Effector CD8-positive, alpha-beta T cell (primary cell): ENCODE measurements at places on chromosomes 2 and 18.

DNA sequence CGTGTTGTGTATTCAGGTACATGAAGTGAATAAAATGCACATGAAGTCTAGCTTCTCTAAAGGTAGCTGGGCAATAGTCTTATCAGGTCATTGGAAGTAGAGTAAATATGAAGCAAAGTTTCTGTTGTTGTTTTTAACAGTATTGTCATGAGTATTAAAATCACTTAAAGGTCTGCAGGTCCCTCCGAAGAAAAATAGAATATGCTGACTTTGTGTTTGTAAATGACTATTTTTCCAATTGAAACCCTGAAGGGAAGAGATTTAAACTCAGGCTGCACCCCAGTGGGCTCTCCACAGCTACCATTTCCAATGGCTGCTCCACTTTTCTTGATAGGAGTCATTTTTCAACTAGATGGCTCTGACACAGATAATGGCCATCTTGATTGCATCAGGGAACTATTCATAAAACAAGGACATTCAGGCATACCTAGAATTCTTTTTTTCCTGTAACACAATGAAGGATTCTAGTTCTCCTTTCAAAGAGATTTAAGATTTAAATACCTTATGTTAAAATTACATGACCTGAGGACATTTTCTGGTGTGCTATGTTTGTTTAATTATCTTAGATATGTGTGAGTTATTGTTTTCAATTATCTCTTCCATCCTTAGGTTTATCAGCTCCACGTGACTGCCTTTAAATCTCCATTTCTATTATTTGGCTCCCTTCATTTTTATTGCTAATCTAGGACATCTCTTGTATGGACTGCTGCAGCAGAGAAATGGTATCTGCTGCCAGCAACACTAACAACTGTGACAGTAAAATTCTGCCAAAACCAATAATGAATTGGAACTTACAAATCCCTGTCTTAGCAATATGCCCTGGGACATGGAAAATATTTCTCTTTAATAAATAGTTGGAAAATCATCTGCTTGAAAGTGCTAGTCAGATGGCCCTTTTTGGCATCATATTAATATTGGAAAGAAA is 149.2 kb upstream of the NOSTRIN start:
- DNase-seq, result no peak

GRCh38 chr18:35982409-35983114 is 10.1 kb downstream of the RMP24 start:
- DNase-seq, result no peak

DNA sequence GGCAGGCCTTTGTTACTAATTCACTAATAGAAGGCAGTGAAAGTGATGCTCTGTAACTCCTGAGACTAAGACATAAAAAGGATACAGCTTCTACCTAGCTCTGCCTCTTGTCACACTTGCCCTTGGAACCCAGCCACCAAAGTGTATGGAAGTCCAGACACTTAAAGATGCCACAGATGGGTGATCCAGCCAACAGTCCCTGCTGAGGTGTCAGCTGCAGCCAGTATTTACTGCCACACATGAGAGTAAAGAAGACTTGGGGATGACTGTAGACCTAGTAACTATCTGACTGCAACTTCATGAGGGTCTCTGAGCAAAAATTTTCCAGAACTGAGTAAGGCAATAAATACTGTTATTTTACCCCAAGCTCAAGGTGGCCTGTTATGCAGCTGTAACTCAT is 8.8 kb downstream of the IMMT start:
- DNase-seq, result no peak

DNA sequence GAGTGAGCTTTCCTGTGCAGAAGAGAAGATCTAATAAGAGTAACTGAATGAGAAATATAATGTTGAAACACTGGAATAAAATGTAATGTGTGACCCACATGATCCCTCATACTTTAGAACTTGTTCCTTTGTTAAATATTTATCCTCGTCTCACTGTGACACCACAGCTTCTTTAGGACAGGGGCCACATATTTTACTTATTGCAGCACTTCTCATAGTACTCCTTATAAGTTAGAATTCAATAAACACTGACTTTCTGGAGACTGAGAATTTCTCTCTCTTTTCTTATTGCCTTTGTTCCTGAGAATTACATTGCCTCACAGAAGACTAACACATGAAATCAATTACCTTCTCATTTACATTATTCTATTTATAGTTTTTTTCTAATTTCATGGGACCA is 1234.6 kb upstream of the CHAC2 start:
- DNase-seq, result no peak

DNA sequence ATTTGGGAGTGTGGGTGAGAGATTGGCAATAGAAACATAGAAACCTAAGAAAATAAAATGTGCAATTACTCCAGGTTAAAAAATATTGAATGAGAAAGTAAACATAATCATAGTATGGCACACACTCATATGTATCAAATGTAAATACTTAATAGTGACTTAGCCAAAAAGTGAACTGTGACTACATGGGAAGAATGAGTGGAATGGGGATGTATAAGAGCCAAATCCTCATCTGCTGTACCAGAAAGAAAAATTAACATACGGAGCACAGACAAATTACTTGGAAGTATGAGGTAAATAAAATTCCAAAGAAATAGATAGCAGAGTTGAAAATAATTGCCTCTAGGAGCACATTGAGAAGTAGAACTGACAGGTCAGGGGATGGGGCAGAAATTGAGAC is 4.0 kb downstream of the FLACC1 start:
- no peak for DNase-seq

GRCh38 chr2:8152392-8153257 is 529.2 kb upstream of the ID2 start:
- DNase-seq, result no peak

- no peak for DNase-seq
Measured at GRCh38 chr2:31729442-31730092, 148.8 kb upstream of the SRD5A2 start.

DNA sequence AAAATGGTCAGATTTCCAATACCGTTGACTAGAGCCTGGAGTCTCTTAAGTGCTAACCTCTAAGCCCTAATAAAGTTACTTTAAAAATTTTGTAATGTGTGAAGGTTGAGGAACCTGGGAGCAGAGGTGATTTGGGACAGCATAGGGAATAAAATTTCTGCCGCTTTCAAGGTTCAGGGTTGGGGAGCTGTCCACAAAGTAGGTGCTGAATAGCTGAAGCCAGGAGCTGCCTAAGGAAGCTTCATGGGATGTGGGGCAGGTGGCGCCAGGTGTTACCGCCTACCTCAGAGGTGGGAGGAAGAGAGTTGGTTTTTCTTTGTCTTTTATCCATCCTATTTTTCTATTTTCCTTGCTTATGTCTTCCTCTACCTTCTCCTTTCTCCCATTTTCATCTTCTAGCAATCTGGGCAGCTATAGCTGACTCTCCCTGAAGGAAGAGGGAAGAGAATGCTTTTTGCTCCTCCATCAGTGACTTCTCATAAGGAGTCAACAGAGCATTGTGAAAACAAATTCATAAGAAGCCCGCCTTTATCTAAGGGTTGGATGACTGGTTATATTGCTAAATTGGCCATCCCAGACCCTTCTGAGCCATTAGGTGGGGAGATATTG is 178.7 kb downstream of the CLIP4 start:
- no peak for DNase-seq

DNA sequence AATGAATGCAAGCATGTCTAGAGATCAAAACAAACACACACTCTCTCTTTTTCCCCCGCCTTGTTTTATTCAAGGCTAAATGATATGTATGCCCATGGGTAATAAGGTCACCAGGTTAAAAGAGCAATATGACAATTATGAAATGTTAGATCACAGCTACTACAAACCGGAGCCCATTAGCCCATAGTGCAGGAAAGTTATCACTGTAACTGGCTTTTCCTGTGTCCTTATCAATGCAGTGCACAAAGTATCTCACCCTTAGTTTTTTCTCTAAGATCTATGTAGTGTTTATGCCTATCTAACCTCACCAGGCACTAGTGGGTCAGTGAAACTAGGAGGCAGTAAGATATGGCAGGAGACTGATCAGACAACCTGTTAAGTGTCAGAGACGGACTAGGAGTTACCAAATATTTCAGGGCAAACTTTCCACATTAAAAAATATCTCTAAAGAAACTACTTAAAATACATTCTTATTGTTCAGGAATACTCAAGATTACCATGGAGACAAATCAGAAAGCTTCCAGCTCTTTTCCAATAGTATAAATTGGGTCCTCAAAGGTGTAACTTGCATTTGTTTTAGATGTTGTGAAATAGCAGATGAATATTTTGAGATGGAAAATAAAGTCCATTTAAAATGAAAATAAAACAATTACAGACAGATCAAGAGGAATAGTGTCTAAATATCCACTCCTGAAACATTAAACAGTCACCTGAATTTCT is 282.2 kb downstream of the EXOC6B start:
- DNase-seq, result no peak

GRCh38 chr2:65075176-65075575 is 19.0 kb downstream of the CEP68 start:
- DNase-seq, result no peak

DNA sequence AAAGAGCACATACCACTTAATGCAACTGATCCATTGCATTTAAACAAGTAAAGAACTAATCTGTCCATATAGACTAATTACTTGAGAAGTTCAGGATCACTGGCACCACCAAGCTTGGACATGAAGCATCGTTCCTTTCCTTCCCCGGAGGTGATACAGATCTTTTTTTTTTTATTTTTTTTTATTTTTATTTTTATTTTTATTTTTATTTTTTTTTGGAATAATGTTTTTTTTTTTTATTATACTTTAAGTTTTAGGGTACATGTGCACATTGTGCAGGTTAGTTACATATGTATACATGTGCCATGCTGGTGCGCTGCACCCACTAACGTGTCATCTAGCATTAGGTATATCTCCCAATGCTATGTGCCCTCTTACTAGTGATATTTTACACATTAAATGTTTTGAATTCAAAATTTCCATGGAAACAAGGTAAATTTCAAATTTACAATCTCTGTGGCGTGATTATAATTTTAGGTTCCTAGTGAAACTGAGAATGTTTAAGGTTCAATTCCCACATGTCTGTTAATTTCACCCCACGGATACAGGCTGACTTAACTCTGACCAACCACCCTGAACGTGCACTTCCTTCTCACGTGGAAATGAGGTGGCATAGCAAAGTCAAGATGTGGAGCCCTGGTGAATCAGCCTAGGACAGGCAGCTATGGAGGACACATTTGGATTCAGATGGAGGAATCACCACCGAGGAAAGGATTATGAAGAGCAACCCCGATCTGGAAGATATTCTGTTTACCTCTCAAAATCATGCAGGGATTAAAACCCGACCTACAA is 101.6 kb upstream of the THOC1 start:
- no peak for DNase-seq

DNA sequence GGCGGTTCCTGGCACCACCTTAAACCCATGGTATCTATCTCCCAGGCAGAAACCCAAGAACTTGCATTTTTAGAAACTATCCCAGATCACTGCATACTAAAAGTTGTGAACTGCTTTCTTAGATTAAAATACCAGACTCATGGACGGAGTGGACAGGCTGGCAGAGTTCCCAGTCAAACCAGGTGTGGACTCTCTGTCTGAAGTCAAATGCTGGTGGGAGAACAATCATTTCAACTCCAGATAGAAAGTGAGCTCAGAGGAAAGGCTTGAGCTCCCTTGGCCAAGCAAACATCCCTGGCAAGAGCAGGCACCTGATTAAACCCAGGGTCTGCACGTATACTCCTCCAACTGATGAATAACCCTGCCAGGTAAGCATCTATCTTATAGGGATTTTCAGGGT is 19.5 kb downstream of the NXPH2 start:
- DNase-seq, result no peak

DNA sequence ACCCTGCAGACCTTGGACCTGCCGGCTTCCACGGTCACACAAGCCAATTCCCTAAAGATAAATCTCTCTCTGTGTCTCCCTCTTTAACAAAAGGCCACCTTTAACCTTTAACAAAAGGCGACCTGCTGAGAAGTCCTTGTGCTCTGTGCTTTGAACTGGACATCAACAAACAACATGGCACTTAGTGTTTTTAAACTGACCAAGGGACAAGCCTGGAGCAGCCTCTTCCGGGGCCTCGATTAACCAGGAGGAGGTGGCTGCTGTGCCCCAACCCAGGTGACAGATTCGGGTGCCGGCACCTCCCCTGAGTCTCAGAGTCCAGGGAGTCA is 135.3 kb downstream of the RTP5 start:
- no peak for DNase-seq

DNA sequence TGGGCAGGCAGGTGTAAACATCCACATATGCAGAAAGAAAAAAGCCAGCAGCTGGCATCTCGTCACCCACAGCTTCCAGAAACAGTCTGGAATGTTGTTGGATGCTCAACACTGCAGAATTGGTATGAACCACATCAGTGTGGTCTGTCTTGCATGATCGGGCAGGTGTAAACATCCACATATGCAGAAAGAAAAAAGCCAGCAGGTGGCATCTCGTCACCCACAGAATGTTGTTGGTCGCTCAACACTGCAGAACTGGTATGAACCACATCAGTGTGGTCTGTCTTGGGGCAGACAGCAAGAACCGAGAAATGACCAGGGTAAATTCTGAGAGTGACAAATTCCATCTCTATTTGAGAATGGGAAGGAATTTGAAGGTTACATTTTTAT is 39.6 kb downstream of the DOCK10 start:
- DNase-seq, result no peak

GRCh38 chr2:209976698-209977385 is 25.6 kb upstream of the RPE start:
- DNase-seq, result no peak

DNA sequence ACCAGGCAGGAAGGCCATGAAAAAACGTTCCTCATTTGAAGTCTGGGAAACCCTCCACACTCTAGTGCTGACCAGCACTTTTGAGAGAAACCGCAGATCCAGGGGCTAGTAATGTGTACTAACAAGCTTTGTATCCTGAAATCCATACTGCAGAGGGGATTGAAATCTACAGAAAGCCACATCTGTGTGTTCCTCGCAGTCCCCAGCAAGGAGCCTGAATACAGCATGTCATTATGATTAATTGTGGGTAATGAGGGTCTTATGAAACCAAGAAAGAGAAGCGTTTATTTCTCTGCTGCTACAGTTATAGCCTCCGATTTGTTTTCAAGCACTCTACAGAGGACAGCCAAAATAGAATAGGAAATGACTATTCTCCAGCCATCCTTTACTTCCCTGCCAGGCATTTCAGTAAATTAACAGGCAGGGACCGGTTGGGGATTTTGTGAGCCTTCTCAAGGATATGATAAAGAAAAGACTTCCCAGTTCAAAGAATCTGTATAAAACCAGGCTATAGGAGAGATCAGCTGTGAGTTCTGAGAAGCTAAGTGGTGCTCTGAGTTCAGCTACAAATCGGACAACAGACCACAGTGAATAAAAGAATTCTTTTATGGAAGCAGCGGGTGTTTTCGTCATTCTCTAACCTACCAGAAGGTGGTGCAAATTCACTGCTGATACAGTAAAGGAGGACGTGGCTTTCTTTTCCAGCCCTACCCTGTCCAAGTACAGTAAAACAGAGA is 133.4 kb downstream of the INSIG2 start:
- no peak for DNase-seq

- no peak for DNase-seq
Measured at GRCh38 chr2:240585681-240586197, 795 bp upstream of the CAPN10 start.
